ENCODE measurements at places on chromosomes 7 and 10.

GRCh38 chr10:5373307-5373706 is 8.5 kb downstream of the UCN3 start:
- no peak for DNase-seq

DNA sequence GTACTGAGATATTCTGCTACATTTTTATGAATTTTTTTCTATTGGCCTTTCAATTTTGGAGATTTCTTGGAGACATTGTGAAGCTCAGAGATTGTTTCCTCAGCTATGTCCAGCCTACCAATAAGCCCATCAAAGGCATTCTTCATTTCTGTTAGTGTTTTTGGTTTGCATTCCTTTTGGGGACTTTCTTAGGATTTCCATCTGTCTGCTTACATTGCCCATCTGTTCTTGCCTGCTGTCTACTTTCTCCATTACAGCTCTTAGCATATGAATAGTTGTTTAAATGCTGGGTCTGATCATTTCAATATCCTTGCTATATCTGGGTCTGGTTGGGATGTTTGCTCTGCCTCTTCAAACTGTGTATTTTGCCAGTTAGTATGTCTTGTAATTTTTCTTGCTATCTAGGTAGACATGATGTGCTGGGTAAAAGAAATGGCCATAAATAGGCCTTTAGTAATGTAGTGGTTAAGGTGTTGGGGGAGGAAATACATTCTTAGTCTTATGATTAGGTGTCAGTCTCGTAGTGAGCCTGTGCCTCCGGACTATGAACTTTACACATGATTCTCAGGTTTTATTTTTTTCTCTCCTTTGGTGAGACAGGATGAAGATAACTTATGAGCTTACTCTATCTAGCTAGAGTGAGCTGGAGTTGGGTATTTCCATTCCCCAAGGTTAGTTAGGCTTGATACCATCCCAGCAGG is 32.6 kb upstream of the NME8 start:
- DNase-seq: no peak

DNA sequence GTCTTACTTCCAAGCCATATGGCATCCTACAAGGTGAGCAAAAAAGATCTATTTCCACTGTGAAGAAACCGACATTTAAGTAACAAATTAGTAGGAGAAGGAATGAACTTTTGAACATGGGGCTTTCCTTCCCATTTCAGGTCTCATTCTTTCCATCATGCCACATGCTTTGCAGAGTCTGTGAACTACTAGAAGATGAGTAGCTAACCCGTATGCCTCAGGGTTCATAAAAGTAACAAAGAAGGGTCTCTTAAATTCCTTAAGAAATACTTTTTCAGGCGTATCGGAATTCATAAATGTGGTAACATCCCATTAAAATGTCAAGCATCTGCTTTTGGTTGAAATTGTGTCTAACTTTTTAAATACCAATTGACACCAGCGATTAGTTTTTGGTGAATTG is 81.3 kb upstream of the TNS3 start:
- DNase-seq: no peak

- peak; percentile 80 for DNase-seq
Measured at GRCh38 chr7:101308245-101309085, 13.1 kb downstream of the IFT22 start.

DNA sequence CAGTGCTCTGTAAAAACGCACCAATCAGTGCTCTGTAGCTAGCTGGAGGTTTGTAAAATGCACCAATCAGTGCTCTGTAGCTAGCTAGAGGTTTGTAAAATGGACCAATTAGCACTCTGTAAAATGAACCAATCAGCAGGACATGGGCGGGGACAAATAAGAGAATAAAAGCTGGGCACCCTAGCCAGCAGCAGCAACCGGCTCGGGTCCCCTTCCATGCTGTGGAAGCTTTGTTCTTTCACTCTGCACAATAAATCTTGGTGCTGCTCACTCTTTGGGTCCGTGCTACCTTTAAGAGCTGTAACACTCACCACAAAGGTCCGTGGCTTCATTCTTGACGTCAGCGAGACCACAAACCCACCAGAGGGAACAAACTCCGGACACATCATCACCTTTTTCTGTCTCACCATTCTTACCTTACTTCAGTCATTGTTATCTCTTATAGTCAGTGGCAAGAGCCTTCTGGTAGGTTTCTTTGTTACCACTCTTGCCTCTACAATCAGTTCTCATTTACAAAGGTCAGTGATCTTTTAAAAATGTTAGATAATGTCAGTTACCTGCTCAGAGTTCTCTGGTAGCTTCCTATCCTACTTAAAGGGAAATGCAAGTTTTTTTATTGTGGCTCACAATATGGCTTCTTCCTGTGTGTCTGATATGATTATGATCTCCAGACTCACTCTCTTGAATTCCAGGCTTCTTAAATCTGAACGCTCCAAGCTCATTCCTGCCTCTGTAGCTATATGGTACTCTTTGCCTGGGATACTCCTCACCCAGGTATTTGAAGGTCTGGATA is 4.5 kb downstream of the STAM start:
- DNase-seq: peak; percentile 64

- DNase-seq: no peak
Measured at GRCh38 chr10:34480345-34480744, 334.8 kb downstream of the PARD3 start.

- no peak for DNase-seq
Measured at GRCh38 chr10:95520617-95521016, 40.6 kb downstream of the SORBS1 start.

DNA sequence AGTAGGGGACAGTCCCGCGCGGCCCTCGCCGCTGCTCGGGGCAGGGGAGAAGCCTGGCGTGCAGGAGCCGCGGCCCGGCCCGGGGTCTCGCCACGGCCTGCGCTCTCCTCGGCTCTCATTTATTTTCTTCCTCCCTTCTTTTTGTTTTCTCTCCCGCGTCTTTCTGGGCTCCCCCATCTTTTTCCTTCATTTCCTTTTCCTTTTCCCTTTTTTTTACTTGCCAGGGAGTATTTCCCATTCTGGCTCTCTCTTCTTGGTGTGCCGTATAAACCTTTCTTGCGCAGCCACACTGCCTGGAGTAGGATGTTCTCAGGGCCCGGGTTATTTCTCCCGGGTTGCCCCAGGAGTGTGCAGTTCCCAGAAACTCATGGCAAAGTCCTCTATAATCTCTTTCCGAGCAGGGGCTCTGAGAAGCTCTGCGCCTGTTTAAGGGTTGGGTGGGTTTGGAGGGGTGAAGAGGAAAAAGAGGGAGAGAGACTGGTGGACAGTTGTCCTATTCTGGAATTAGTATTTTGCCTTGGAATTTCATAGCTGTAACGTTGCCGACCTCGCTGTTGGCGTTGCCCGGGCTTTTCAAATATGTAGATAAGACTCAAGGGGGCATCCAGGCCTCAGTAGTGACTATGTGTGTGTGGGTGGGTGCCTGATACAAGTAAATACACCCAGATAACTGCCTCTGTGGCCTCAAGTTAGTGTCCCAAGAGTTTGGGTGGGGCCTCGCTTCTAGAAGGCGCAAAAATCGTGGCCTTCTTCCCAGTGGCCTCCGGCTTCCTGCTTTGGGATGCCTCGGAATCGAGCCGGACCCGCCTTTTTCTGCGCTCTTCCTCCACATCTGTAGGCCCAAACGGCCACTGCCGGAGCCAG is 4.3 kb upstream of the ZNF503 start:
- no peak for DNase-seq

GRCh38 chr10:11765141-11765540 is 23.0 kb downstream of the ECHDC3 start:
- no peak for DNase-seq

Measured in activated CD8-positive, alpha-beta memory T cell treated with anti-CD3 and anti-CD28 coated beads for 24 hours (primary cell).